ENCODE measurements at places on chromosomes 16 and 17.

GRCh38 chr16:70572050-70572925 is 48.7 kb downstream of the SF3B3 start:
- DNase-seq = no peak

GRCh38 chr16:55647343-55647742 is 8.4 kb upstream of the SLC6A2 start:
- DNase-seq = no peak

GRCh38 chr16:56363181-56363716 is 62.1 kb downstream of the AMFR start:
- DNase-seq = no peak

DNA sequence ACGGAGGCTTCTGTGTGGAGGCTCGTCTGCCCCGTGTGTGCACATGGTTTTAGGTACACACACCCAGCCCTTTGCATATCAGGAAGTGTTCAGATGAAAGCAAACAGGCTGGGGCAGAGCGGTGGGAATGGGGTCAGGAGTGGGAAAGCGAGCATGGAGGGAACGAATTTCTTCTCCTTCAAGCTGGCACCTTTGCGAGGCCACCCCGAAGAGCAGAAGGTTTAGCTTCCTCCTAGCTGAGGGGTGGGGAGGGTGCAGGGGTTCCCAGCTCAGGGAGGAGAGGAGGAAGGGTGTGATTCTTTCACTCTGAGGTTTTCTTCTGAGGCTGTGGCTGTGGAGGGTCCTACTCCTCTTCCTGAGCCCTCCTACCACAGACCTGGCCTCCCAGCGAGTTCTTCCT is 83.6 kb downstream of the ABR start:
- DNase-seq = no peak

- DNase-seq = no peak
Observed at GRCh38 chr16:66519482-66520373, 30.2 kb downstream of the TK2 start.

DNA sequence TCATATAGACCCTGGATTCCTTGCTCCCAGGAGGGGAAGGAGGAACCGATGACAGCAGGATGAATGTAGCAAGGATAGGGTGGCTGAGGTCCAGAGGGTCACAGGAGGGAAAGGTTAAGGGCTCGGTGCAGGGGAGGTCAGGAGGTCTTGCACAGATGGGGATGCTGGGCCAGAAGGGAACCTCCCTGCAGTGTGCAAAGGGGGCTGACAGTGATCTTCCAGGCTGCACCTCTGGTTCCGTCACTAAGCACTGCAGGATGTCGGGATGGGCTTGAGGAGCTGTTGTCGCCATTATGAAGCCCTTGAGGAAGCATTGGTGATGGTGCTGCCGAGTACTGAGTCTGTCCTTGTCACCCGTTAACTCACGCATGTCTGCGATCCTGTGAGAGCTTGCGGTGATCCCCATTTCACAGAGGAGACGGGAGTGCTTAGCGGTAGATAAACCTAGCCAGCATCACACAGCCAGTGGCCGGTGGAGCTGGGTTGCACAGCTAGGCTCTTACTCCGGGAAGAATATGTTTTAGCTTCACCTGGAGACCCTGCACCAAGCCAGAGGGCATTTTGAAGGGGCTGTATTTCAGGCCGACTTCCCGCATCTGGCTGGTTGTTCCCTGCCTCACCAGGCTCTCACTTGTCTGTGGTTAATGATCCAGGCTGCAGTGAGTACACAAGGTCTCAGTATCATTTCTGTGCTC is 120.4 kb downstream of the SNX29 start:
- DNase-seq = no peak

GRCh38 chr16:78022347-78023060 is at the start of gene CLEC3A:
Gene CLEC3A (plus strand): TSS chr16:78022548. CDS start chr16:78022627, 79 bp downstream.
- no peak for DNase-seq

DNA sequence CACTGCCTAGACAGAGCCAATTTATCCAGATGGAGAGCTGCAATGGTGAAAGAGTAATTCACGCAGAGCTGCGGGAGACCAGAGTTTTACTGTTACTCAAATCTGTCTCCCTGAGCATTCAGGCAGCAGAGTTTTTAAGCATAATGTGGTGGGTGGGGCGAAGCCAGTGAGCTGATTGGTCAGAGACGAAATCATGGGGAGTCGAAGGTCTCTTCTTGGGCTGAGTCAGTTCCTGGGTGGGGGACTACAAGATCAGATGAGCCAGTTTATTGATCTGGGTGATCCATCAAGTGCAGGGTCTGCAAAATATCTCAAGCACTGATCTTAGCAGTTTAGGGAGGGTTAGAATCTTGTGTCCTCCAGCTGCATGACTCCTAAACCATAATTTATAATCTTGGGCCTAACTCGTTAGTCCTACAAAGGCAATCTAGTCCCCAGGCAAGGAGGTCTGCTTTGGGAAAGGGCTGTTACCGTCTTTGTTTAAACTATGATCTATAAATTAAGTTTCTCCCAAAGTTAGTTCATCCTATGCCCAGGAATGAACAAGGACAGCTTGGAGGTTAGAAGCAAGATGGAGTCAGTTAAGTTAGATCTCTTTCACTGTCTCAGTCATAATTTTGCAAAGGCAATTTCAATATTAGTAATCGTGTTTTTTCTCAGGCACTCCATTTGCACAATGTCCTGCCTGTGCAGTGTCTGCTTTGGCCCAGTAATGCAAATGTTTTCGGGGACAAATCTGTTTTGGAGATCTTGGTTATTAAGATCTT is 27.0 kb downstream of the PIGL start:
- DNase-seq = no peak

GRCh38 chr17:19387921-19388521 is 1.0 kb upstream of the MFAP4 start:
- DNase-seq = no peak

- DNase-seq = no peak
Observed at GRCh38 chr17:14297161-14297851, 3.6 kb upstream of the HS3ST3B1 start.

DNA sequence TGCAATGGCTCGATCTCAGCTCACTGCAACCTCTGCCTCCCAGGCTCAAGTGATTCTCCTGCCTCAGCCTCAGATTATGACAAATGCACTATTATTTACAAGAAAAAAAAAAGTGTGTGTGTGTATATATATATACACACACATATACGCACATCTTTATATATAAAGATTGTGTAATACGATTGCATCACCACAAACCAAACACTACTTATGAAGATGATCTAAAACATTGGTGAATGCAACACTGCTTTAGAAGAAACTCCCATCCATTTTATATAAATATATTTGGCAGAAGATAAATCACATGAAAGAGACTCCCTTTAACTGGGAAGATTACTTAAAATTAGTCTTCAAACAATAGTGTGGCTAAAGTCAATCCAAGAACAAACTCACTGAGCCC is 96.7 kb downstream of the SYCE1L start:
- no peak for DNase-seq

- no peak for DNase-seq
Observed at GRCh38 chr17:34155947-34156346, 99.1 kb upstream of the CCL2 start.

Measured in stimulated activated CD4-positive, alpha-beta T cell treated with anti-CD3 and anti-CD28 coated beads, Interleukin-4, amount 100 ng/mL, for 48 hours (primary cell).